ENCODE measurements at places on chromosomes 4 and X.

DNA sequence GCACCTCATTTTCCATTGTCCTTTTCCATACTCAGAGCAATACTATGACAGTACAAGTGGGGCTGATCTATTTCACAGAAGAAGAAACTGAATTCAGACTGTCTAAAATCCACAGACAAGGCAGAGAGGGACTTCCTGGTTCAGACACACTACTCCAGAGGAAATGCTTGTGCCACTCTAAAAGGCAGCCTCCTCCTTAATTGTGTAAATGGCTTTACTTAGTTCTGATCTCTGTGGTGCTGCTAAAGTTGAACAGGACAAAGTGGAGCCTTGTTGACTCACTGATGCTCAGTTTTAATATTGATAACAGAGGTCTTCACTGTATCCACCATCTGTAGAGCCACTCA lies 122.4 kb downstream of the KIT start:
- DNase-seq, result no peak

- DNase-seq, result no peak
Measured at GRCh38 chr4:144574000-144574399, 72.0 kb upstream of the HHIP start.

DNA sequence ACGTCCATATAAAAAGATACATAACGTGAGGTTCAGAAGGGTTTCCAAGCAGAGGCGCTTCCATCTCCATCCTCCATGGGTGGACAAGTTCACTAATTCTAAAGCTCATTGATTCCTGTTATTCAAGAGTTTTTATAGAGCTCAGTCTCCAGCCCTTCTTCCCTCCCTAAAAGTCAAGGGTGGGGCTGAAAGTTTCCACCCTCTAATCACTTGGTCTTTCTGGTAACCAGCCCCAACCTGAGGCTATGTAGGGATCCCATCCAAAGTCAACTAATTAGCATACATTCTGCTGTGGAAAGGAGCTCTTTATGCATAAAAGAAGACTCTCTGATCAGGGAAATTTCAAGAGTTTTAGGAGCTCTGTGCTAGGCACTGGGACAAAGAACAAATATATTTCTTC lies 46.9 kb upstream of the VEGFC start:
- no peak for DNase-seq

- no peak for DNase-seq
Measured at GRCh38 chr4:114547340-114548134, 51.1 kb upstream of the UGT8 start.

GRCh38 chr4:26139310-26139924 lies 181.4 kb upstream of the RBPJ start:
- no peak for DNase-seq

GRCh38 chrX:100984818-100985217 lies 15.3 kb downstream of the ARL13A start:
- no peak for DNase-seq
